ENCODE measurements at places on chromosomes 7 and 10. TPM values are rescaled to one million over a fixed set of nuclear protein-coding genes. Genes with fewer than 3 reads are reported as not detected.

GRCh38 chr10:130403153-130404075 lies 267.2 kb downstream of the GLRX3 start:
- no peak for DNase-seq
- no peaks in the 10 kb centered on the region for H3K4me1 ChIP-seq
- no peak overlapping the region for H3K27ac ChIP-seq
- H3K27me3 ChIP-seq = no peaks in the 10 kb centered on the region

DNA sequence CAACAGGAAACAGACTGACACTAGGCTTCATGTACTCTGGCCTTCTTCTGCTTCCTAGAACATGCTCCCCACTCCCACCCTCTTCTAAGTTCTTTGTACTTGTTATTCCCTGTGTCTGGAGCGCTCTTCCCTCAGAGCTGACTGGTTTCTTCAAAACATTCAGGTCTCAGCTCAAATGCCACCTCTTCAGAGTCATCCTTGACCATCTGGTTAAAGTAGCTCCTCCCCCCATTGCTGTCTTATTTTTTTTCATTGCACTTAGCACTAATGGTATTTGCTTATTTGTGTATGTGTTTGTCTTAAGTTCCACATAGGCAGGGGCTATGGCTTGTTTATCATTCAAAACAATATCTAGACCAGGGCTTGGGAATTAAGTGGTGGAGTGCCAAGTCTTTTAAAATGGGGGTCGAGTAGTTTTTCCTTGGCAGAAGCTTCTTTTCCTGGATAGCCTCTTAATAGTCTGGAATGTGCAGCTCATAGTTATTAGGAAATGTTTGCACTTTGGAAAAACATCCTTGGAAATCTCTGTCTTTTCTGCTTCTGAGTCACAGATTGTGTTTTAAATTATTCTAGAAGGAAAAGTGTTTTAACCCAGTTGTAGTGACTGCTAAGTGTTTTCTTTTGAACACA lies 60.0 kb downstream of the RALA start:
- no peaks in the 10 kb centered on the region for H3K36me3 ChIP-seq
- no peak overlapping the region for H3K27ac ChIP-seq
- H3K4me1 ChIP-seq = peaks cover 5% of the 10 kb centered on the region
- H3K27me3 ChIP-seq = no peaks in the 10 kb centered on the region

Gene JCAD
- total RNA-seq = 13.0 TPM

Gene CHCHD2
- total RNA-seq = 459 TPM

DNA sequence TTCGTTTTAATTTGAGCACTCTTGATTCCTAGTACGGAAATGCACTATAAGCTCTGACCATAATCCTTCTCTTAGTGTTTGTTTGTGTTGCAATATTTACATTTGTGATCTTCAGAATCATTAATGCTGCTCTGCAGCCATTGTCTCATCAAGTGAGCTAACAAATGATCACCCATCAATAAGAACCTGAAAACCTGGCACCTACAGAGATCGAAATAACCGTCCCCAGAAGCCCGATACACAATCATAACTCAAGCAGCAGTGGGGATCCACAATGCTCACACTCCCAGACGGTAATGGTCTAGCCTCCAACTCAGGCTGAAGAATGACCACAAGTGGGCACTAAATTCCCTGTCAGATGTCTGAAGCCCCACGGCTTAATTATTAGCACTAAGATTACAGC lies 156.0 kb upstream of the NFE2L3 start:
- no peak overlapping the region for H3K4me3 ChIP-seq
- peaks cover 33% of the 10 kb centered on the region for H3K4me1 ChIP-seq
- H3K27ac ChIP-seq = peak overlapping the region; percentile 65
- peak; percentile 71 for DNase-seq
- H3K27me3 ChIP-seq = no peaks in the 10 kb centered on the region

GRCh38 chr7:157547611-157548010 lies 210.8 kb downstream of the DNAJB6 start:
- H3K27me3 ChIP-seq = no peaks in the 10 kb centered on the region
- DNase-seq = no peak
- no peaks in the 10 kb centered on the region for H3K4me1 ChIP-seq
- no peak overlapping the region for H3K4me3 ChIP-seq
- no peak overlapping the region for H3K27ac ChIP-seq

Gene LRRC4
- total RNA-seq = not detected

DNA sequence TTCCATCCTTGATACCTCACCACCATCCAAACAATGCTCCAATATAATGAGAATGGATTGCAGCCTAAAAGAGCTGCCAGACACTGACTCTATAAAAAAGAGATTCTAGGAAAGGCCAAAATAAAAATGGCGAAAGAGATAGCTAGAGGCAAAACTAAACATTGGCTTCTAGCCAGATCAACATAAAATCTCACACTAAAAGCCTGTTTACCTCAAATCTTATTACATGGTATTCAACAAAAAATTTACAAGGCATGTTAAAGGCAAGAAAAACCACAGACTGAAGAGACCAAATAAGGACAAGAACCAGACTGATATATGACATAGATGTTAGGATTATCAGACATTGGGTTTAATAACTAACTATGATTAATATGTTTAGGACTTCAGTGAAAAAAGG lies 1127.0 kb downstream of the DNAJB9 start:
- no peak for DNase-seq
- H3K27ac ChIP-seq = no peak overlapping the region
- no peaks in the 10 kb centered on the region for H3K36me3 ChIP-seq
- H3K4me1 ChIP-seq = no peaks in the 10 kb centered on the region

- no peak overlapping the region for H3K4me3 ChIP-seq
- no peaks in the 10 kb centered on the region for H3K27me3 ChIP-seq
- no peak overlapping the region for H3K27ac ChIP-seq
- no peak for DNase-seq
These were observed 20.0 kb downstream of the IMPDH1 start for GRCh38 chr7:128389618-128390329.

DNA sequence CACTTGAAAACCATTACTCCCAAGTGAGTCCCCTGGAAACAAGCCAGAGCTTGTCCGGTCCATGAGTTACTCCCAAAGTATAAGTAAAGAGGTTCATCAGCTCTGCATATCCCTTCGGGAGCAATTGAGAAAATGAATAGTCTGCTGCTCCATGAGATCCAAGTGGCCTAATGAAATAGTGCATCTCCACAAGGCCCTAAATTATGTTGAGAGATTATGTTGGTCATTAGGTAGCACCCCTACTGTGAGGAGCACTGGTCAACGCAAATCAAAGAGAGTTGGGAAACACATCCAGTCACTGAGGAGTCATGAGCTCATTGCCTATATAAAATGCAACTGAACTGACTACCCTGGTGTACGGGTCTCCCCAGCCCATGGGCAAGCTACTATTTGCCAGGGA lies 205.5 kb upstream of the AOAH start:
- no peaks in the 10 kb centered on the region for H3K36me3 ChIP-seq
- H3K4me1 ChIP-seq = no peaks in the 10 kb centered on the region
- DNase-seq = no peak
- no peak overlapping the region for H3K4me3 ChIP-seq
- no peak overlapping the region for H3K27ac ChIP-seq
